ENCODE measurements at places on chromosomes 11 and 22. TPM values are rescaled to one million over a fixed set of nuclear protein-coding genes. Genes with fewer than 3 reads are reported as not detected.
A peak's percentile ranks its signal among the peaks of the same experiment; 100 is the strongest.

DNA sequence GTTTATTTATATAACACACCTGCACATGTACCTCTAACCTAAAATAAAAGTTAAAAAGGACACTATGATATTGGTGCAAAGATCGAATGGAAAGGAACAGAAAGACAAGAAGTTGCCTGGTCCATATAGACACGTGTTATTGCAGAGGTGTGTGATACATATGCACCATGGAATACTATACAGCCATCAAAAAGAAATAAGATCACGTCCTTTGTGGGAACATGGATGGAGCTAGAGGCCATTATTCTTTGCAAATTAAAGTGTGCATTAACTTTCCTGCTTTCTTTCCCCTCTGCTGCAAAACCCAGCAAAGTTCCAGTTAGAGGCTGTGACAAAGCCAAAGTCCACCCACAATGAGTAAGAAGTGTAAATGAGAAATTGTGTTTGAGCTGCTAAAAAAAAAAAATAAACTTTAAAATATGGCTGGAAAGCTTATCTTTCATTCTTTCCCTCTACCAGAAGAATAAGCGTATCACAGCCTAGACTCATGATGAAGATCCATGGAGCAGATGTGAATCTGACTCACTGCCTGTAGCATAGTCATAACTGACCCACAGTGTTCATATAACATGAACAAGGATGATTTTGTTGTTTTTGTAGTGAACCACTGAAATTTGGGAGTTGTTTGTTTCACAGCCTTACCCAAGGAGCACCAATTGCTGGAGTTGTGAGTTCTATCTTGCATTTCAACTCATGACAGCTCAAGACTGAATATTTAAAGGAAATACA, 9.6 kb downstream of the OR52K1 start:
- no peak for DNase-seq

DNA sequence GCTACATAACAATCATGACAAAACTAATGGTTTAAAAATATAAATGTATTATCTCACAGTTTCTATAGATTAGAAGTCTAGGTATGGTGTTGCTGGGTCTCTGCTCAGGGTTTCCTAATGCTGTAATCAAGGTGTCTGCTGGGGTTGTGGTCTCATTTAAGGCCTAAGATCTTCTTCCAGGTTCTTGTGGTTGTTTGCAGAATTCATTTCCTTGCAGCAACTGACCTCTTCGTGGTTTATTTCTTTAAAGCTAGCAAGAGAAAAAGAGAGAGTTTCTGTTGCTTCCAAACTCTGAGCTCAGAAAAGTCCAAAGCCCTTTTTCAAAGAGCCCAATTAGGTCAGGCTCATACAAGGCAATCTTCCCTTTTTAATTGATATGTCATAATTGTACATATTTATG, 452.7 kb upstream of the CCDC179 start:
- DNase-seq = no peak

DNA sequence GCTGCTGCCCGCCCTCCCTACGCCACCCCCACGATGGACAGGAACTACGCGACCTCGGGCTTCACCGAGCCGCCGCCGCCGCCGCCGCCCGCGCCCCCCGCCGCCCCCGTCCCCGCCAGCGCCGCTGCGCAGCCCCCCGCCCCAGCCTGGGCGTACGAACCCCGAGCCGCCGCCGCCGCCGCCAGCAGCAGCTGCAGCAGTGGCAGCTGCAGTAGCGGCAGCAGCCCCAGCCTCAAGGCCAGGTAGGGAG, 407 bp downstream of the QSER1 start:
- DNase-seq = no peak

GRCh38 chr11:42812361-42812760, 499.4 kb upstream of the API5 start:
- no peak for DNase-seq

DNA sequence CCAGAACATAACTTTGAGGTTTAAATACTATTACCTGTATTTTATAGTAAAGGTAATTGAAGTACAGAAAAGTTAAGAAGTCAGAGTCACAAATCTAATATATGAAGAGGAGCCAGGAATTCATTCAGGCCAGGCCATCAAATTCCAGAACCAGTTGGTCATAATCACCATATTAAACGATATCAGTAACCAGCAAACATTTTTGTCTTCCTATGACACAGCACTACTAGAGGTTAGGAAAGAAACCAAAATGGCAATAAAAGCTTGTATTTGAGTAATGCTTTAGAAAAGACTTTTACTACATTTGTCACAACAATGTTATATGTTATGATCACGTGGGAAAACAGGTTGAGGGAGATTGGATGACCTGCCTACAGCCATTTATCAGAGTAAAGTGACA, 62.2 kb downstream of the DKK3 start:
- DNase-seq = no peak

Gene OR4D5
- total RNA-seq = not detected

Gene ART1
- 1.7 TPM for total RNA-seq

Gene ZP1
- total RNA-seq = not detected

DNA sequence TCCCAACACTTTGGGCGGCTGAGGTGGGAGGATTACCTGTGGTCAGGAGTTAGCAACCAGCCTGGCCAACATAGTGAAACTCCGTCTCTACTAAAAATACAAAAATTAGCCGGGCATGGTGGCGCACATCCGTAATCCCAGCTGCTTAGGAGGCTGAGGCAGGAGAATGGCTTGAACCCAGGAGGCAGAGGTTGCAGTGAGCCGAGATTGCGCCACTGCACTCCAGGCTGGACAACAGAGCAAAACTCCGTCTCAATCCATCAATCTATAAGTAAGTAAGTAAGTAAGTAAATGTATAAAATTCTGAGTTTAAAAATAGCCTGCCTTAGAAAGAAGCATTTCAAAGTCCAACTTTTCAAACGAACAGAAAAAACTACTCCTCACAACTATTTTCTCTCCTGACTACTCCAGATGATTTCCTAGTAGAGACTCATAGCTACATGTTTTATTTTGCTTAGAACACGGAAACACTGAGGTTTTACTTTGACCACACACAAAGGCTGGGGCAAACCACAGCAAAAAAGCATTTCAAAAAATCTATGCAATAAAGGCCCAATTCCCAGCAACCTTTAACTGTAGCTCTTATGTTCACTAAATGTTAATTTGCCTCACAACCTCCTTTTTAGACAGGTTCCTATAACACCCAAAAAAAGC, 16.3 kb downstream of the SPTY2D1 start:
- no peak for DNase-seq

DNA sequence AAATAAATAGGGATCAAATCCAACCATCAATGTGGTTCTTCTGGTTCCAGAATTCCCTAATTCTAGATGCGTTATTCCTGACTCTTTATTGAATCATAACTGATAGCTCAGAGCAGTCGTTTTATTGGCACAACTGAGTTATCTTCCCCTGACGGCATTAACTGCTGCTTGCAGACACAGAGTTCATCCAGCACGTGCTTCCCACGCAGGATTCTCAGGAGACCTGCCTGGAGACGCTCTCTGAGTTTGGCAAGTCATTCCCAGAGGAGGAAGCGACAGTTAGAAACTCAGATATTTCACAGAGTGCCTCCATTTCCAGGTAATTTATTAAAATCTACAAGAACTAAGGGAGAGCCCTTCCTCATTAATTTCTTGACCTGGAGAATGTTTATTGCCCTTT, 35.4 kb upstream of the PHF21B start:
- no peak for DNase-seq

DNA sequence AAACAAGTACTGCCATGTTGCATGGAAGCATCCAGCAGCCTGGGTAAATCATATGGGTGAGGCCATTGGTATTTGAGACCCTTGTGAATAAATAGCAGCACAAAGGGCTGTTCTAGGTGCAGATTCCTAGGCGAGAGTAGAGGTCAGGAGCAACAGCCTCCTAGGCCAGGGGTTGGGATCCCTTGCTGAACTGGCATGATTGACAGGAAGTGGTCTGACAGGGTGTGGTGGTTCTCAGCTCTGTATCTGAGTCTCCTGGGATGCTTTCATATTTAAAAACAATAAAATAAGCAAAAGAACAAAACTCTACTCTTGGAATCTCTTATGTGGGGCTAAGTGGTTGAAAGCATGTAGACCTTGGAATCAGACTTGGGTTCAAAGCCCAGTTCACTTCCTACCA, 35.8 kb downstream of the INSC start:
- no peak for DNase-seq

GRCh38 chr11:73229321-73229895, 11.3 kb downstream of the P2RY2 start:
- DNase-seq = peak; percentile 20

GRCh38 chr11:101862391-101863233, 52.2 kb upstream of the CEP126 start:
- no peak for DNase-seq

- DNase-seq = no peak
Observed at GRCh38 chr22:35315855-35316745, 16.4 kb downstream of the TOM1 start.

- no peak for DNase-seq
Observed at GRCh38 chr11:36109850-36110606, 166.2 kb downstream of the LDLRAD3 start.

Gene TPST2
- 50.5 TPM for total RNA-seq

Gene OR52E8
- total RNA-seq = not detected

DNA sequence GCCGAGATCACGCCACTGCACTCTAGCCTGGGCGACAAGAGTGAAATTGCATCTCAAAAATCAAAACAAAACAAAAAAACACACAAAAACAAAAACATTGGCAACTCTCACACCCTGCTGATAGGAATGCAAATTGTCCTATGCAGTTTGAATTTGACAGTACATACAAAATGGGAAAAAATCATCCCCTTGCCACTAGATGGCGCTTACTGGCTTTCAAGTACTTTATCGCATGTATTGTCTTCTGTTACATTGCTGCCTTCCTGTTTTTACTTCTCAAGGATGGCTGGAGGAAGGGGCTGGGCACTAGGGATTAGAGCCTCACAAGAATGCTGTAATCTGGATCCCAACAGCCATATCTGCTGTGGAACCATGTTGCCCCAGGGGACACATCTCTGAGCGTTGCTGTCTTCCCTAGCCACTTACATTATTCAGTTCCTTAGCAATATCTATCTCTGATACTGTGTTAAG, 59.4 kb upstream of the A4GALT start:
- no peak for DNase-seq

Gene PRCP
- total RNA-seq = 84.5 TPM

DNA sequence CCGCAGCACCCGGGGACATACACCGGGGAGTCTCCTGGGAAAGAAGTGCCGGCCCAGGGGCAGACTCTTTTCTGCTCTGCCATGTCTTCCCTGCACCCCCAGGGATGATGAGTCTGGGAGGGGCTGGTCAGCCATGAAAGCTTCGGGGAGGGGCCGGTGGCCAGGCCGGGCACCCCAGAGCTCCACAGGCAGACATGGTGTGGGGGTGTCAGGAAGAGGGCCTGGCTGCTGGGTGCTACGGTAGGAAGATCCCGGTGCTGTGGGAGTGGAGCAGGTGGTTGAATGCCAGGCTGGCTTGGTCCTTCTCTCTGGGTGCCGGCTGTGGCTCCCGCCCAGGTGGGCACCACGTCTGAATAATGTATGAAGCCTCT, 17.4 kb downstream of the LSP1 start:
- no peak for DNase-seq

- no peak for DNase-seq
Observed at GRCh38 chr11:100592619-100593260, 94.3 kb upstream of the ARHGAP42 start.

Gene MGAT3
- 36.8 TPM for total RNA-seq

DNA sequence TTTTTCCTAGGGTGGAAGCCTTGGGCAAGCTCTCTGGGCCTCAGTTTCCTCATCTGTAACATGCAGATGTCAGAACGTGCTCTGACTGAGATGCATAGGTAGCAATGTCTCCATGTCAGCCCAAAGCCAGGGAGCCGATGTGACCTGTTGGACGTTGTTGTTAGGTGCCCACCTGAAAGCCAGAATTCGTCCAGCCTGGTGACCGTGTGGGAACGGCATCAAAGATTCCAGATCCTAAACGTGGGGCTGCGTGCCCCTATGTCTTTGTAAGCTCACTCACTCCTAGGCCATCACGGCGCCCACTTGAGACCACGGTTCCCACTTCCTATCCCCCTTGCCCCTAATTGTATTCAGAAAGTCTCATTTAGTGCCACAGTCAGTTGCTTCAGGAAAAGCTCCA, 48.2 kb downstream of the FBLN1 start:
- no peak for DNase-seq

GRCh38 chr11:6067502-6067901, 36.9 kb upstream of the OR56A1 start:
- no peak for DNase-seq

Gene NOL12
- total RNA-seq = 89.1 TPM

Gene MAML2
- total RNA-seq = 27.4 TPM

DNA sequence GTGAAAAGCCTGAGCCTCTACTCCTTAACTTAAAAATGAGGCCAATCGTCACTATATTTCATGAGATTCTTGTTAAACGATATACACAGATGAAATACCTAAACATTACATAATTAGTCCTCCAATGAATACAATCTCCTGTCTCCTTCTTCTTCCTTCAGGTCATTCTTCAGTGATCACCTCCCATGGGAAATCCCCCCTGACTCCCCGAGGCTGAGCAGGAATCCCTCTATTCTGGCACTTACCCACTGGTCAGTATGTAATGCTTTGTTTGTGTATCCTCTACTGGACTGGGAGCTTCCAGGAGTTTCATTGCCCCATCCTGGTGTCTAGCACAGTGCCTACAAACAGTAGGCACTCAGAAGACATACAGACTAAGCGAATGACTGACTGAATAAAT, 52.3 kb downstream of the RAB38 start:
- no peak for DNase-seq

GRCh38 chr11:60208951-60209350, 26.1 kb upstream of the MS4A6A start:
- no peak for DNase-seq

Gene TESMIN
- total RNA-seq = 0.83 TPM

Gene PKDREJ
- not detected for total RNA-seq

DNA sequence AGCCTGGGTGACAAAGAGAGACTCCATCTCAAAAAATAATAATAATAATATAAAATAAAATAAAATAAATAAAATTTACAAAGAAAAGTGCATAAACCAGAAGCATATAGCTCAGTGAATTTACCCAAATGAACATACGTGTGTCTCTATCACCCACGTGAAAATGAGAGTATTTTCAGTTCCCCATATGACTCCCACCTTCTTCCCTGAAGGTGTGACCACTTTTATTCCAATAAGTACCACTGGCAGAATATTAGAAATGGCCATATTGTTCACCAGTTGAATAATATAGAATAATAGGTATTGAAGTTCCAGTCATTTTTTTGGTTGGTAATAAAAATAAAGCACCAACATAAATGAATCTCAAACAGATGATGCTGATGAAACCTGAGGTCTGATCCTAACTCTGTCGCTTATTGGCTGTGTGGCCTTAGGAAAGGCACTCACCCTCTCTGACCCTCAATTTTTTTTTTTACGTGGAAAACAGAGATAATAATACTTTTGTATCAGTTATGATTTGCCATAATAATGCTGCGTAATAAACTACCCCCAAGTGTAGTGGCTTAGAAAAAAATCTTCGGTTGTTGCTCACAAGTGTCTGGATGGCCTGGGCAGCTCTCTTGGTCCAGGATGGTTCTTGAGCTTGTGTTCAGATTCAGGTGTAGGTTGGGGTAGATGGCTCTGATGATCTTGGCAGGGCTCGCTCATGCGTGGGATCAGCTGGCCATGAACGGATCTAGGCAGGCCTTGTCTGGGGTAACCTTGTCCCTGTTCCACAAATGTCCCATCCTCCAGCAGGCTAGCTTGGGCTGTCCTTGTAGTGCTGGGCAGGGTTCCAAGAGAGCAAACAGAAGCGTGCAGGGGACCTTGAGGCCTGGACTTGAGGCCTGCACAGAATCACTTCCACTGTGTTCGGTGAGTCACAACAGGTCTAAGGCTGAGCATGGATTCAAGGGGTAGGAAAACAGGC, 88.1 kb downstream of the MYO18B start:
- no peak for DNase-seq

Gene ROBO4
- total RNA-seq = 48.2 TPM

Measured in upper lobe of left lung (tissue), 6 donors.